Stimulated activated CD4-positive, alpha-beta T cell treated with anti-CD3 and anti-CD28 coated beads, TNF-alpha, amount 100 ng/mL, for 1 hour (primary cell): ENCODE measurements at places on chromosomes 6 and 20.

DNA sequence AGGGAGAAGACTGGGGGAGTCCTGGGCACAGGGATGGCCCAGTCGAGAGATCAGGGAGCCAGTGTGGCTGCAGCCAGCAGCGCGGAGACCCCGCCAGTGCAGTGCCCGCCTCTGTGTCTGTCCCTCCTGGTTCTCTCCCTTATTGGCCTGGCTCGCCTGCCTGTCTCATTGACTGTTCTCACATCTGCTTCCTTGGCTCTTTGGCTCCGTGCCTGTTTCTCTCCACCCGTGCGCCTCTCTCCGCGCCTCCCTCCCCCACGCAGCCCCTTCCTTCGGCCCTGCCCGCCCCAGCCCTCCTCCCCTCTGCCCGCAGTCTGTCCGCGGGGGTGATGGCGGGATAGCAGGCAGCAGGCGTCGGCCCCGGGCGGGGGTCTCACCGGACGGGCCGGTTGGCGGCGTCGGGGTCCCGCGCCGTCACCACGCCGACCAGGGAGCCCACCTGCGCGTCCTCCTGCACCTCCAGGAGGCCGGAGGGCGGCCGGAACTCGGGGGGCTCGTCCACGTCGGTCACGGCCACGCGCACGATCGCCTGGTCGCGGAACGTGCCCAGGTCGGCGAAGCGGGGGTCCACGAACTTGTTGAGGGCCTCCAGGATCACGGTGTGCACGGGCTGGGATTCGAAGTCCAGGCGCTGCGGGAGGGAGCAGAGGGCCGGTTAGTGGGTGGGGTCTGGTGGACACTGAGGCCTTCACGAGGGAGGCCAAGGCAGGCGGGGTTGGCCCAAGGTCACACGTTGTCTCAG lies 92.0 kb downstream of the CD40 start:
- DNase-seq, result no peak

GRCh38 chr6:24126586-24127192 lies 674 bp downstream of the NRSN1 start:
- DNase-seq, result no peak

DNA sequence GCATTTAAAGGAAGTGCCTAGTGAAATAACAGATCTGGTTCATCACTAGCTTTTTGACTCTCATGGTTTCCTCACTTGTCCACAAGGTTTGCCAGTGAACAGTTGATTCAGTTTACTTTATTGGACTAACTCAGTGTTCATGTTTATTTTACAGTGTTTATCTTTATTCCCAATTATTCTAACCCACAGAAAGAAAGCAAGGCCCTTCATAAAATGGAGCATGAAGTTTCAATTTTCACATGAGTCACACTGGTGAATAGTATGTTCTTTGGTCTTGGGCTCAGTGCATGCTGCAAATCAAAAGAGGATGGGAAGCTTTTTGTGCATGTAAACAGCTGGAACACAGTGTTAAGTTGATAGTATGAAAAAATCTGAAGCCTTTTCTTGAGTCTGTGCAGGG lies 217.6 kb upstream of the HDDC2 start:
- DNase-seq, result no peak

GRCh38 chr6:138440296-138440695 lies 36.3 kb downstream of the HEBP2 start:
- no peak for DNase-seq

GRCh38 chr6:14442242-14442641 lies 324.7 kb downstream of the CD83 start:
- DNase-seq, result no peak
